Endothelial cell (in vitro differentiated cells): ENCODE measurements at places on chromosomes 16 and 17.

- DNase-seq, result no peak
Observed at GRCh38 chr16:24668481-24669061, 60.9 kb upstream of the TNRC6A start.

- no peak for DNase-seq
Observed at GRCh38 chr17:6078458-6078871, 8.3 kb downstream of the WSCD1 start.

DNA sequence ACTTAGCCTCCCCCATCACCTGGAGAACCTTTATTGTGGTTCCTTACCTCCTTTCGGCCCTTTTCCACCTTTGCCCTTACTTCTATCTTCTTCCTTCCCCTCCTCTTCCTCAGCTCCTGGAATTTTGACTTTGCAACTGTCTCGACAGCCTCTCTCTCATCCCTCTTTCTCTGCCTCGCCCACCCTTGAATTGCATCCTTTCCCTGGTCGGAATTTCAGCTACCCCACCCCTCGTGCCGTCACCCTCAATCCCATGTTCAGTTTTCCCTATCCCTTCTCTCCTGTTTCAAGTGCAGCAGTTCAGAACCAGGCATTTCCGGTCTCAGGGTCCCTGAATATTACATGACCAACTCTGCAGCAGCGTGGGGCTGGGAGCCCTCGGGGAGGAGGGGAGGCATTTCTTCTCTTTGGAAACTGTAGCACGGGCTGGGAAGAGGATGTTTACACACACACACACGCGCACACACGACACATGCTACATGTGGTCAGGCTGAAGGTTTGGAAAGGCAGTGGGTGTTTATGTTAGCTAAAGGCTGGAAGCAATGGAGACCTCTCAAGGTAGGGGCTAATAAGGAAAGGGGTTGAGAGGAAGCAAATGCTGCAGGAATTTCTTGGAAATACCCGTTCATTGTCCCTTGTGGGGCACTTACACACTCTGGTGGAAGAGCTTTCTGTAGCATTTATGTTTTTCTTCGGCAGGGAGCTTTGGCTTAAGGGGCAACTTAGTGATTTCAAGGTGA is 971 bp downstream of the MINK1 start:
- DNase-seq, result peak; percentile 22

- no peak for DNase-seq
Observed at GRCh38 chr17:81002409-81003361, 11.0 kb downstream of the CHMP6 start.

DNA sequence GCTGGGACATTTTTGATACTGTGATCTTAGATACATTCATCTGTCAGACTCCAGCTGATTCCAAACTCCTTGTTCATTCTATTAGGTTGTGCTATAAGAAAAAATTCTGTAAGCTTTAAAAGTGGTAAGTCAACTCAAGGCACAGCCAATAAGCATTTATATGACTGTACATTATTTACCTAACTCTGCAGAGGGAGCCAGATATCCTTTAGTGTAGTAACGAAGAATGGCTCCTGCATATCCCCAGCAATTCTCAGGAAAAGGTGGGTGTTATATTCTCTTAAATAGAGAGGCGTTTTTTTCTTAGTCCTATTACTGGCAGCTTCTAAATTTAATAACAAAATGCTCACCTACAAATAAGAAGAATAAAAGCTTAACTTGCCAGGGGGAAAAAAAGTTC is 374.3 kb upstream of the GOT2 start:
- DNase-seq, result no peak

- DNase-seq, result no peak
Observed at GRCh38 chr17:58302171-58302918, 21.6 kb upstream of the MPO start.

DNA sequence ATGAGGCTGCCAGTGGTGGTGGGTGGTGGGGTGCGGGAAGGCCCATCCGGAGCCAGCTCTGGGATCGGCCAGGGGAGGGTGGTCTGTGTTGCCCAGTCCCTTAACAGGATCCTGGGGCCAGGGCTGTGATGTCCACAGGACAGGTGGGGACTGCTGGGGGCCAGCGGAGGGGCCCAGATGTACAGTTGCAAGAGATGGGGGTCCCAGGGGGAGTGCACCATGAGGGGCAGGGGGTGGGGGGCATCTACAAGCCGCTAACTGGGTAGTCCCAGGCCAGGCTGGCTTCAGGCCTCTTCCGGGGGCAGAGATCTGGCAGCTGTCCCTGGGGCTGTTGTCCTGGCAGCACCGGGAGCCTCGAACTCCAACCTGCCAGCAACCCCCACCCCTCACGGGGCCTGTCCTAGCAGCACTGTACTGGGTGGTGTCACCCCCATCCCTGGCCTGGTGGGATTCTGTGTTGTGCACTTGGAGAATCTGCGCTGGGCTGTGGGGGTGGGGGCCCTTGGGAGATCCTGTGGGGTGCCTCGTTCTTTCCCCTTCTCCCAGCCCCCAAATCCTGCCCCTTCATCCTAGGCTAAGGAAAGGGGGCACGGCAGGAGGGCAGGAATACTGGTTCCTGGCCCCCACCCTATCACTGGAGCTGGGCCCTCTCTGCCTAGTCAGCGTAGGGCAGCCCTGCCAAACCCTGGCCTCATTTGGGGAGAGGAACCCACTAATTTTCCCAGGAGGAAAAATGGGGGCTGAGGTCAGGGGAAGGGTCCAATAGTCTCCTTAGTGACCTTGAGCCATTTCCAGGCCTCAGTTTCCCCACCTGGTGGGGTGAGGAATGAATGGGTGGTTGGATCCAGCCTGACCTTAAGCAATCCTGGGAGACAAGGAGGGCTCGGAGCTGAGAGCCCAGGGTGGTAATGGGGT is 1.4 kb downstream of the MTSS2 start:
- DNase-seq, result no peak

GRCh38 chr16:87702325-87702811 is 63.4 kb downstream of the KLHDC4 start:
- DNase-seq, result peak; percentile 73

- peak; percentile 72 for DNase-seq
Observed at GRCh38 chr16:3157229-3158025, 22.6 kb downstream of the ZNF213 start.

- no peak for DNase-seq
Observed at GRCh38 chr16:30030011-30030685, 923 bp downstream of the TLCD3B start.

DNA sequence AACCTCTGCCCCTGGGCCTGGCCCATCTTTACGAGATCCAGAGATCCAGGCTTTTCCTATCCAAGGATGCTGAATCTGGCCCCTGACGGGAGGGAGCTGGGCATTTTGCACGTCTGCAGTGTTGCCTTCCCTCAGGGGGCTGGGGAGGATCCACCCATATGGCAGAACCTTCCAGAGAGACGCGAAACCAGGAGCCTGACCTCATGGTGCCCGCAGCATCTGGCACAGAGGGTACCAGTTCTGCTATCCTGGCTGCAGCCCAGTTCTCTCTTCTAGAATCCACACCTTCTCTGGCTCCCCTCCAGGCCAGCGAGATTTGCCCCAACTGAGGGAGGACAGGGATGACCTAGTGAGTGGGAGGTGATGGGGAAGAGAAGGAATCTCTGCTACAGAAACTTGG is 20.5 kb upstream of the ZNF652 start:
- no peak for DNase-seq

DNA sequence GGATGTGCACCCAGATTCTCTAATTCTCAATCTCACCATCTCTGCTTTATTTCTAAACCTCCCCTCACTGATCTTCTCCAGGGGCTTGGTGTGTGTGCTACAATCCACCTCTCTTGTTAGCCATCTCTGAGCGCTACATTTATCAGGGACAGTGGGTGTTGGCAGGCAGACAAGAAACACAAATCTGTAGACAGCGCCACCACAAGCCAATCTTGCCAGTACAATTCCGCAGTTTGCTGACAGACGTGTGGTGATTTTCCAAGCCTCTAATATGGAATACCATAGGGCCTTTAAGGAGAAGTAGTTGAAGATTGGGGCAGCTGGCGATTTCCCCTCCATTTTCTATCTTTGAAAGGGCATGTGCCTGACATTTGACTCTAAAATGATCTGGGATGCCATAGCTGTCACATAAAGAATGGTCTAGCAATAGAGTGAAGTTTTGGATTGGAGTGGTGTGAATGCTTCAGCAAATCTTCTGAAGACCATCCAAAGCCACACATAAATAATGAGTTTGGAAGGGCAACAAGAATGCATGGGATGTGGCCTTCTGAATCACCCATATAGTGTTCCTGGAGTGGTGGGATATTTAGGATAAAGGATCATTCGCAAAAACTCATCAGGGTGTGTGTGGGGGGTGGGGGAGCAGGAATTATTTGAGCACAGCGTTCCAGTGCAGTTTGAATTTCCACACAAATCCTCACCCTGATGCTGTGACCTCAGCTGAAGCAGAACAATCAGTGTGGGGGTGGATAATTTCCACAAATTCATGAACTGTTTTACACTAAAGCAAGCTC is 12.0 kb upstream of the ANKFN1 start:
- no peak for DNase-seq

DNA sequence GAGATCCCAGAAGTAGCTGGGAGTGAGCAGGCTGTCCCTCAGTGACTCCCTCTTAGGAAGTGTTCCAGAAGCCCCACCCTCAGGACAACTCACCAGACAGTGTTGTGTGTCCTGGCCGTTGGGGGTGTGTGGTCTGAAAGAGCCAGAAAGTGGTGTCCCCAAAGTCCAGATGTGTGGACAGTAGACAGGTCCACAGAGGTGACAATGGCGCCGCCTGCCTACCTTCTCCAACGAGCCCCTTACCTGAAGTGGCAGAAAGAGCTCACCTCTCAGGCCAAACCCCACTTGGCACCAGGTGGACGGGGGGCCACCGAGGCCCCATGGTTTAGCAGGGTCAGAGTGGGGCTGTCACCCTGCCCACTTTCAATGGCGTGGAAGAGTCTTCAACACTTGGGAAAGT is 19.9 kb downstream of the C17orf100 start:
- no peak for DNase-seq

DNA sequence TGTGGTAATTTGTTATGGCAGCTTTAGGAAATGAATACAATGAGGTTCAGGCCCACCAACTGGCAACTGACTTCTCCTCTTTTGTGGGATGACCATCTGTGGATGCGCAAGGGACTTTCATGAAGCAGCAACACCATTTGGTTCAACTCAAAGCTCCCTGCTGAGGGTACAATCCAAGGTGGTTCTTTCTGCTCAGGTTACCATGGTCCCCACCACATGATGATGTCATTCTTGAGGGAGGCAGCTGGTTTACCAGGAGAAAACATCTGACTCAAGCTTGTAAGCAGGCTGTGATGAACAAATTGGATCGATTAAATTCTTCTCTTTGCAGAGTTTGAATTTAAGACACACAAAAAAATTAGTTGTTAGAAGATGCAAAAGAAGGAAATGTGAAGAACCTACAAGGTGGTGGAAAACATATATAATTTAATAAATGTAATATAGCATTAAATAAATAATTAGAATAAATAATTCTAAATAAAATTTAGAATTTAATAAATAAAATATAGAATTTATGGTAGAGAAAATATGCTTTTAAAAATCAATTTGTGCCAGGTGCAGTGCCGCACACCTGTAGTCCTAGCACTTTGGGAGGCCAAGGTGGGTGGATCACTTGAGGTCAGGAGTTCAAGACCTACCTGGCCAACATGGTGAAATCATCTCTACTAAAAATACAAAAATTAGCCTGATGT is 67.6 kb upstream of the ANKFN1 start:
- no peak for DNase-seq

GRCh38 chr17:36613155-36613554 is 11.8 kb downstream of the MRM1 start:
- no peak for DNase-seq

- no peak for DNase-seq
Observed at GRCh38 chr16:88376835-88377726, 5.7 kb upstream of the ZNF469 start.

DNA sequence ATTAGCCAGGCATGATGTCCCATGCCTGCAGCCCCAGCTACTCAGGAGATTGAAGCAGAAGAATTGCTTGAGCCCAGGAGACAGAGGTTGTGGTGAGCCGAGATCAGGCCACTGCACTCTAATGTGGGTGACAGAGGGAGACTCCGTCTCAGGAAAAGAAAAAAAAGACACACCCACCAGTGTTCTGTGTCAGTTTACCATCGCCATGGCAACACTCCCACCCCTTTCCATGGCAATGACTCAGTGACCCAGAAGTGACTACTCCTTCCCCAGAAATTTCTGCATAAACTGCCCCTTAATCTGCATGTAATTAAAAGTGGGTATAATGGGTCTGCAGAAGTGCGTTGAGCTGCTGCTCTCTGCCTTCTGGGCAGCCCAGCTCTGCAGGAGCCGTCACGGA is 4.0 kb upstream of the ZC3H18 start:
- DNase-seq, result no peak

DNA sequence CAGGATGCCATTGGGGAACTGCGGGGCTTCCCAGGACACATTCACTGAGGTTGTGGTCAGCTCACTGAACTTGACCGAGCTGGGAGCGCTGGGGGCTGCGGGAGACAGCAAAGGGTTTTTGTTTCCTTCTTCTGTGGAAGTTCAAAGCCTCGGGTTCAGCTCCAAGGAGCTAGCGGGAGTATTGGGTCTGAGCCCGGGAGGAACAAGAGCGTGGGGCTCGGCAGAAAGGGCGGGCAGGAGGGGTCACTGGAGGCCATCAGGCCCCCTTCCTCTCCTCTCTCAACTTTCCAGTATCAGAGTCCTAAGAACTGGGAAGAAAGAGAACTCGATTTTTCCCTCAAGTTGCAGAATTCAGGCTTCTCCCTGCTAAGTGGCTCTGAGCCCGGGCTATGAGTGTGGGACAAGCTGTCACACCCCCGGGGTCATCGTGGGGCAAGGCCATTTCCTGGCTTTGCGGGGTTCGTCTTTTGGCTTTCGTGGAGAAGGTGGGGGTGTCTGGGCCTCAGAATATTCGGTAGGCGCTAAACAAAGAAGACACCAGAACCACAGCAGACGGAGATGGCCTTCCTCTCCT is 53.6 kb upstream of the CDC42EP4 start:
- DNase-seq, result no peak

DNA sequence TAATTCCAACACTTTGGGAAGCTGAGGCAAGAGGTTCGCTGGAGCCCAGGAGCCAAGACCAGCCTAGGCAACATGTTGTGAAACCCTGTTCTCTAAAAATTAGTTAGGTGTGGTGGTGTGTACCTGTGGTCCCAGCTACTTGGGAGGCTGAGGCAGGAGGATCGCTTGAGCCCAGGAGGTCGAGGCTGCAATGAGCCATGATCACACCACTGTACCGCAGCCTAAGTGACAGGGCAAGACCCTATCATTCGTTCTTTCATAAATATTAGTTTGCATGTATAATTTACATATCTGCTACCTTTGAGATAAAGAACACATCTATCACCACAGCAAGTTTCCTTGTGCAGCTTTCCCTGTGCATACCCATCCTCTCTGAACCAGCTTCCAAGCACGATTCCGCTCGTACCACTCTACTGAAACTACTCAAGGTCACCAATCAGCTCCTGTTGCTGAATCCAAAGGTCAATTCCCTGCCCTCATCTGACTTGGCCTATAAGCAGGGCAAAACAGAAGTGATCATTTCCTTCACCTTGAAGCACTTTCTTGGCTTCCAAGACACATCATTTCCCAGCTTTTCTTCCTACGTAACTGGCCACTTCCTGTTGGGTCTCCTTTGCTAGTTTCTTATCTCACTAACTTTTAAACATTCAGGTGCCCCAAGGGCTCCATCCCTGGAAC is 49.1 kb downstream of the GRB2 start:
- no peak for DNase-seq

- DNase-seq, result peak; percentile 99
Observed at GRCh38 chr17:7484067-7484918, at the start of gene POLR2A. TSS of gene POLR2A (plus strand) at chr17:7484366.

- DNase-seq, result no peak
Observed at GRCh38 chr16:84453061-84453752, 51.3 kb downstream of the MEAK7 start.
